ENCODE measurements at places on chromosomes 1 and 21.
A peak's percentile ranks its signal among the peaks of the same experiment; 100 is the strongest.

DNA sequence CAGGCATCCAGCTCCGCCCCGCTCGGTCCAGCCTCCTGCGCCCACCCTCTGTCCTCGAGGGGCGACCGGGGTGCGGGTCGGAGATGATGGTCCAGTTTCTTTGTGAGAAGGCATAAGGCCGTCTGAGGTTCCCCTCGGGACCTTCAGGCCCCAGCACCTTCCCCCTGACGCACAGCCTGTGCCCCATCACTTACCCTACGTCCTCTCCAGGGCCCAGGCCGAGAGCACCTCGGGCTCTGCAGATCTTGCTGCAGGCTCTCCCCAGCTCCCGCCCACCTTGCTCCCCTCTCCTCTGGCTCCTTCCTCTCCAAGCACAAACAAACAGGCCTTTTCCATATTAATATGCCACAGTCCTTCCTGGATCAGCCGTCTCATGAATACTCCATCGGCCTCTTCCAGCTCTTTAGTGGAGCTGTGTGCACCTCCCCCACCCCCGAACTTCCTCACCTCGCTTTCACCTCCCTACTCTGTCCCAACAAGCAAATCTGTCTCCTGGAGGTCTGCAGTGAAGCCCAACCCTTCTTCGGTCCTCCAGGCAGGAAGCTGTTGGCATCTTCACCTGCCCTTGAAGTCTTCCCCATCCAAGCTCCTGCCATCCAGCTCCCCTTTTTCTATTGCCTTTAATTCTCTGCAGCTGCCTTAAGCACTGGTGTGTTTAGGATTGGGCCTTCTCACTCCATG, 448 bp upstream of the COL9A2 start:
- DNase-seq, result no peak

DNA sequence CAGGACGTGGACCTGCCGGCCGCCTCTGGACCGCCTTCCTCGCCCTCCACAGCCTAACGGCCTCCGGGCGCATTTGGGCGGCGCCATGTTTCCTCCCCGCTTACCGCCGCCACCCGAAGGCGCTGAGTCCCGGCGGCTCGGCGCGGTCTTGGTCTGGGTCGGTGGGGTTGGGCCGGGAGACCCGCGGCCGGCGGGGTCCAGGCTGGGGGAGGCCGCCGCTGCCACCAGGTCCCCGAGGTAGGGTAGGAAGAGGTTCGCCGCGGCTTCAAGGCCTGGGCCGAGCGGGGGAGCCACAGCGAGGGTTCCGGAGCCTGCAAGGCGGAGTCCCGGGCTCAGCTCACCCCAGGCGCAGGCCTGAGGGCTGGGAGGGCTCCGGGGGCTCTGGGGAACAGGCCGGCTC, 5.5 kb downstream of the OR2C3 start:
- DNase-seq, result no peak

DNA sequence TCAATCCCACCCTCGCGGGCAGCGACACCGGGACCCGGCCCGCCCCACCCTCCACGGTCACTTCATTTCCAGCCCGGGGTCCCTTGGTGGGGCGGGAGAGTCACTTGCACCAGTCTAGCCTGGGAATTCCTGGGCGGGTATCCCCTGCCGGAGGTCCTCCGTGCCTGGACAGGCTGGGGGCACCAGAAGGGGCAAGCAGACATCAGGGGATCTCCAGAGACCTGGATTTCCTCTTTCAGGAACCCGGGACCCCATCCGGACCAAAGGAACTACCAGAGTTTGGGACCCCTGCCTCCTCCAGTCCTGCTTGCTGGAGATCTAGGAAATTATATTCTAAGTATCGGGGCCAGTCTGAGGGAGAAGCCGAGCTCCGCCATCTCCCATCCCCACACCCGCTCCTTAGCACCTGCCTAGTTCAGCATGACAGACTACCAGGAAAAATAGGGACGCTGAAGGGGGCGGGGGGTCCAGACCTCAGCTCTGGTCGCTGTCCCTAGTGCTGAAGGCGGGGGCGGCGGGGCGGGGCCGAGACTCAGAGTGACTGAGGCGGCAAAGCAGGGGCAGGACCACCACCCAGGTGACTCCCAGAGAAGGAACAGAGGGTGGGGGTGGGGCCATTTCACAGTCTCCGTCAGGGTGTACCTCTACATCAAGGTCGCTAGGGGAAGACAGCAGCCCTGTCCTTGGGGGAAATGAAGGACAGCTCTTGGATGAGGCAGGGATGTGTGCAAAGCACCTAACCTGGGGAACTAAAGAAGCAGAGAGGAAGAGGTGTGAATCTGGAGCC, 832 bp downstream of the HCN3 start:
- DNase-seq, result no peak

DNA sequence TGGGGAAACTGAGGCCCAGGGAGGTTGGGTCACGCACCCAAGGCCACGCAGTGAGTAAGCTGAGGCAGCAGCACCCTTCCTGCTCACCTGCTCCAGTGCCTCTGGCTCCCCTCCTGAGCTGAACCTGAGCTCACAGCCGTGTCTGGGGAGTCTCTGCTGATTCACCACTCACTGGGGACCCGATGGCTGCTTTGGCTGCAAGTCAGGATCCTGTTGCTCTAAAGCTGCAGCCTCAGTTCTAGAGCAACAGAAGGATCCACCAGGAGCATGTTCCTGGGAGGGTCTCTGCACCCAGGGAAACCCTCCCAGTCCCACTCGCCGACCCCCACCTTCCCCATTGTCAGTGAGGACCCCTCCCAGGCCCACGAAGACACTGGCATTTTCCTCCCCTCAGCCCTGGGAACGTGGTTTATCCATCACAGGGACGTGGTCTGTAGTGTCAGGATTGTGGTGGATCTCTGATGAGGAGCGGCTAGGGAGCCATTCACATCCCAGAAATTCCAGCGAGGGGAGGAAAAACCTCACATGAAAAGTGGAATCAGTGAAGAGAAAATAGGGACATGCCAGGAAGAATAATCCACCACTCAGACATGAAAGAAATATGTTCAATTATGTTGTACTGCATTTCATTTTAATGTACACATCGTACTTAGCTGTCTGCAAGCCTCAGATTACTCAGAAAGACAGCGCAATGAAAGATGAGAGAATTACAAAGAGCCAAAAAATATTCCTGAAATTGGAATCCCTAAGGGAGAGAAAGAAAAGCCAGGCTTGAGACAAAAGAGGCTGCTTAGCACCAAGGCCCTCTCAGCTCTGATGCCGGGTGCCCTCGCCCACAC, 447.2 kb downstream of the MATN1 start:
- no peak for DNase-seq

GRCh38 chr1:216826646-216827045, 103.4 kb upstream of the ESRRG start:
- no peak for DNase-seq

- no peak for DNase-seq
These were observed 3.1 kb downstream of the PRKAB2 start for GRCh38 chr1:147169171-147169570.

- peak; percentile 71 for DNase-seq
These were observed 7.1 kb upstream of the ITGB2 start for GRCh38 chr21:44927587-44928461.

DNA sequence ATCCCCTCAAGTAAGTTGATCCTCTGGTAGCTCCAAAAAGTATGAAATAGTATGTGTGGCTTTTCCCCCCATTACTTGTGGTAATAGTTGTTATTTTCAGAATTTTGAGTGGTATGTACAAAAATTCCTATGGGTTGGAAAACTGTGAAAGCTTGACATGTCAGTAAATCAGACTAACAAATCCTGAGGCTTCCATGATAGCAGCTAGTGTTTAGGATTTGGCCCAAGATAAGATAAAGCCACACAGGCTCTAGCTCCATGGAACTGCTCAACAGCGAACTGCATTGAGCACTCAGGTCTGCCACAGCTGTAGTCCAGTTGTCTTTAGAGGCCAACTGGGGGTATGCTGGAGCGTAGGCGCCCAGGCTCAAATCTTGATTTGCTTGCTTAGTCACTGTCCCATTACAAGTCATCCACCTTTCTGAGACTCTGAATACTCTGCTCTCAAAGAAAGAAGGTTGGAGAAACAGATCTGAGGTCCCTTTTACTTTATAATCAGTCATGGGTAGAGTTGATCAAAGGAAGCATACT, 28.7 kb downstream of the ATP1A1 start:
- no peak for DNase-seq

- DNase-seq, result no peak
These were observed 94.3 kb downstream of the CCDC30 start for GRCh38 chr1:42557230-42557851.

- DNase-seq, result peak; percentile 19
These were observed 88.9 kb downstream of the COL24A1 start for GRCh38 chr1:86067626-86068025.

GRCh38 chr1:1921901-1922701, 3.0 kb upstream of the TMEM52 start:
- no peak for DNase-seq

DNA sequence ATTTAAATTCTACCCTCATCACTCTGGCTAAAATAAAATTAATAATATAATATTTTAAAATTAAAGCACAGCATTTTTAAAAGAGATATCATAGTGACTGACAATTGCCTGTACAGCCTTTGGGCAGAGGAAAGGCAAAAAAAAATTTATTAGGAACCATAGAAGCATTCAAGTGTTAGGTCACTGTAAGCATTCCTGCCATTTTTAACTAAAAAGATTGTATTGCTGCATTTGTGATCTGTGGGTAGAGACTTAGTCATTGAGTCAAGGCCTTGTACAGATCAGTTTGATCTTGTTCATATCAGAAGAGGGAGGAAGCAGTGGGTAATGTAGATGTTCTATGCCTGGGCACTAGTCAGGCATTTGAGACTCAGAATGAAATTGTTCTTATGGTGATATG, 109.9 kb downstream of the LYPLAL1 start:
- no peak for DNase-seq

DNA sequence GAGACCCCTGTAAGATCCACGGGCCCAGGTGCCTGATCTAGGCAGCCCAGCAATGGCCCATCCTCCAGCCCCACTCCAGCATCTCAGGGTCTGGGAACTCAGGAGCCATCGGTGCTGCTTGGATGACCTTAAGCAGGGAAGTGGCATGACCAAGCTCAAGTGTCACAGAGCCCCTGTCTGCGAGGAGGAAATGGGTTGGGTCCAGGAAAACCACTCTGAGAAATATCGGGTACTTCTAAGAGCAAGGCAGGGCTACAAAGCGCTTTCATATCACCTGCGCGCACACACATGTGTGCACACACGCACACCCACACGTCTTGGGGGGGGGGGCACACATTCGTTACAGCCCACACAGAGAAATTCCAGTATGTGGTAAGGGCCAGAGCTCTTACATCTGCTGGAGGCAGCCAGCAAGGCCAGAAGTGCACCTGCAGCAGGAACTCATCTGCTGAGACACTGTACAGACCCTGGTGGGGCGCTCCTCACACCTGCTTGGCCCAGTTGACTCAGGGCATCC, 32.6 kb upstream of the SPOCD1 start:
- no peak for DNase-seq

- DNase-seq, result no peak
These were observed 32.8 kb downstream of the ARID1A start for GRCh38 chr1:26728645-26729044.

DNA sequence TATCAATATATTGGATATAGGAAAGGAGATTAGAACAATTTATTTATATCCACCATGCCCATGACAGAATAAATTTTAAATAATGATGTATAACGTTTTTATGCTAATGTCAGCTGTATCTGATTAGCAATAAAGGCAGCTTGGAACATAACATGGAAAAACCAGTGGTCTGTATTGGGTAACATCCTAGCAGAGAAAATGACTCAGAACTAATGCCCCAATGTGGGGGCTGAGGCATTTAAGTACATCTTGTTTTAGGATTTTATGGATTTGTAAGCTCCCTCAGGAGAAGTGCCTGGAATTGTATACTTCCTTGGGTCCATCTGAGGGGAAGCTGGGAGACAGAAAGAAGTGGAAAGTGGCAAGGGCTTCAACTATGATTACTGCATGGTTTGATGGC, 82.3 kb downstream of the HMCN1 start:
- peak; percentile 90 for DNase-seq

GRCh38 chr1:98975113-98975512, 29.5 kb downstream of the PLPPR5 start:
- peak; percentile 60 for DNase-seq

Data from foreskin fibroblast (primary cell).